ENCODE measurements at places on chromosomes 5 and 9. TPM values are rescaled to one million over a fixed set of nuclear protein-coding genes. Genes with fewer than 3 reads are reported as not detected.

OR13D1 gene
- not detected for total RNA-seq

PKN3 gene
- total RNA-seq, result 16.1 TPM

GMCL2 gene
- not detected for total RNA-seq

IL9 gene
- not detected for total RNA-seq

CNTNAP3B gene
- 2.3 TPM for total RNA-seq

- H3K27me3 ChIP-seq, result no peaks in the 10 kb centered on the region
- H3K27ac ChIP-seq, result no peak overlapping the region
- DNase-seq, result no peak
- no peak overlapping the region for H3K4me3 ChIP-seq
- peaks cover 26% of the 10 kb centered on the region for H3K4me1 ChIP-seq
These were observed 41.2 kb upstream of the SPRY4 start for GRCh38 chr5:142366007-142366406.

- no peak overlapping the region for H3K4me3 ChIP-seq
- no peak for DNase-seq
- no peak overlapping the region for H3K27ac ChIP-seq
- H3K36me3 ChIP-seq, result no peaks in the 10 kb centered on the region
- no peaks in the 10 kb centered on the region for H3K27me3 ChIP-seq
- H3K4me1 ChIP-seq, result peaks cover 12% of the 10 kb centered on the region
These were observed 538.5 kb upstream of the DMAC1 start for GRCh38 chr9:8337834-8338766.

DNA sequence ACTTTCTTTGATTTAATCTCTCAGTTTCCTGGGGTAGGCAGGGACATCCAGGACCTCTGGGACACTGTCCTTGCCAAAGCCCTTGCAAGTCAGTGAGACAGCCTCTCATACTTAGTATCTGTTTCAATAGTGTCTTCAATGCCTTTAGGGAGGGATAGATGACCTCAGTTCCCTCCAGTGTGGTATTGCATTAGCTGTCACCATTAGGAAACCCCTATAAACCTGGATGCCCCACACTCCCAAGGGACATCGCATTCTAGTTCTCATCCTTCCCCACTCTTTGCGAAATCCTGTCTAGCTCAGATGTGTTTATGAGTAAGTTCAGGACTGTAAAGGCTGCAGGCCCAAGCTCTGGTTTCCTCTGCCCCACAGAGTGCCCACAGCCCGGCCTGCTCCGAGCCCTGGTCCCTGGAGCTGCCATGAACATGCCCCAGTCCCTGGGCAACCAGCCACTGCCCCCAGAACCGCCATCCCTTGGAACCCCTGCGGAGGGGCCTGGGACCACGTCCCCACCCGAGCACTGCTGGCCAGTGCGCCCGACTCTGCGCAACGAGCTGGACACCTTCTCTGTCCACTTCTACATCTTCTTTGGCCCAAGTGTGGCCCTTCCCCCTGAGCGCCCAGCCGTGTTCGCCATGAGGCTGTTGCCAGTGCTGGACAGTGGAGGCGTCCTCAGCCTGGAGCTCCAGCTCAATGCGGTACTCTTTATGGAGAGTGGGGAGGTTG lies 13.2 kb downstream of the TMEM8B start:
- H3K36me3 ChIP-seq, result no peaks in the 10 kb centered on the region
- H3K4me3 ChIP-seq, result no peak overlapping the region
- H3K27me3 ChIP-seq, result no peaks in the 10 kb centered on the region
- peaks cover 24% of the 10 kb centered on the region for H3K4me1 ChIP-seq
- no peak overlapping the region for H3K27ac ChIP-seq
- DNase-seq, result no peak

DNA sequence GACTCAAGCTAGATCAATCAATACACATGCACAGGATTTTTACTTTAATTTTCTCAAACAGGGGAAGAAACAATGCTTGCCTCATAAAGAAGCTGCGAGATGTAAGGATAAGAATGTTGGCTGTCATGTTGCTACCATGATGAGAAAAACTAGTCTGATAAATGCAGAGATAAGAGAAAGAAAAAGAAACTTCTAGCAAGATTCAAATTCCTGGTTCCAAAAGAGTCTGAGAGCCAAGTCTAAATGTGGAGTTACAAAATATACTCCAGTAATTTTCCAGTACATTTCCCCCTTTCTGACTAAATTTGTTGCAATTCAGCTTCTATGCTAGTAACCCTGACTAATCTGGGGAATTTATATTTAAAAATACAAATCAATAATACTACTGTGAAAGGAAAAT lies 10.4 kb upstream of the ANXA1 start:
- H3K36me3 ChIP-seq, result no peaks in the 10 kb centered on the region
- H3K27me3 ChIP-seq, result no peaks in the 10 kb centered on the region
- no peak for DNase-seq
- no peak overlapping the region for H3K27ac ChIP-seq

GRCh38 chr5:170493028-170493820 lies 10.6 kb upstream of the KCNIP1 start:
- H3K27ac ChIP-seq, result no peak overlapping the region
- DNase-seq, result no peak
- peaks cover 19% of the 10 kb centered on the region for H3K4me1 ChIP-seq
- H3K4me3 ChIP-seq, result no peak overlapping the region
- no peaks in the 10 kb centered on the region for H3K36me3 ChIP-seq

DNA sequence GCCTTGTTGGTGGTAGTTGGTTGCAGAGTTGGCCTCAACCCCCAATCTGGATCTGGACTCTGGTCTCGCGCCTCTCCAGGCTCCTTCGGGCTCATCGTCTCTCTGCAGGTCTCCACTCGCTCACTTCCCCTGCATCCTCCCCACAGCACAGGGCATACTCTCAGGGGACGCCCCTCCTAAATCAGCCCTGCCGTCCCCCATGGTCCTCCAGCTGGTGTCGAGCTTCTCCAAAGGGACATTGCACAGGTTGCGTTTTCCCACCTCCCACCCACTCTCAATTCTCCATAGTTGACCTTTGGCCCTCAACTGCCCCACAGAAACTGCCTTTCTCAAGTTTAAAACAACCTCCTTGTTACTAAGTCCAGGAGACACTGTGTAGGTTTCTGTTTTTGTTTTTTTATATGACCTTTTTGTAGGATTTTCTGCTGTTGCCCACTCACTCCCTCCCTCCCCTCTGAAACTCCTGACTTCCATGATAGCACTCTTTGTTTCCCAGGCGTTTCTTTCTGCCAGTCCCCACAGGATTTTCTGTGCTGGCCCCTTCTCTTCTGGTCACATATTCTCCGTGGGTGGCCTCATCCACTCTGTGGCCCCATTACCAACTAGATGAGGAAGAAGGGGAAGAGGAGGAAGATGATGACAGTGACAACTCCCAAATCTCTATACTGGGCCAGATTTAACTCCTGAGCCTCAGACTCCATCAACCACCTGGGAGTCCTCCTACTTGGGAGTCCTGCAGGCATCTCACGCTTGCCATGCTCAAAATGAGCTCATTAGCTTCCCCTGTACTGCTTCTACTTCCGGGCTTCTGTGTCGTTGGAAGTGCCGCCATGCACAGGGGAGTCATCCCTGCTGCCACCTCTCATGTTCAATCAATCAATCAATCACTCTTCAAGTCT lies 50.3 kb downstream of the ALG2 start:
- DNase-seq, result no peak
- no peaks in the 10 kb centered on the region for H3K36me3 ChIP-seq
- no peaks in the 10 kb centered on the region for H3K27me3 ChIP-seq
- no peaks in the 10 kb centered on the region for H3K4me1 ChIP-seq

DNA sequence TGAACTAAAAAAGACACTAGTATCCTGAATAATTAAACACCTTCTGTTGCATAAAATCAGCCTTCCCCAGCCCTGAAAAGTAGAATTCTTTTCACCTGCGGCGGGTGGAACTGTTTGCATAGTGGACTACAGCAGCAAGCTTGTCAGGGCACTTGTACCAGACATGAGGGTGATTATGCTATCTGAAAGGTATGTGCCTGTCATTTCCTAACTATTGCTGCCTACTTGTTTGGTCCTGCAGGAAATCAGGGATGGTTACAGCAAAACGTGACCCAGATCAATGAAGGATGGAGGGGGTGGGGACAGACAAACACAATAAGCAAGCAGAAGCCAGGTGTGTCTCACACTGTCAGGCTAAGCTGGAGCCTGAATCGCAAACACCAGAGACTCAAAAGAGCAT lies 385.6 kb downstream of the MLLT3 start:
- H3K4me3 ChIP-seq, result no peak overlapping the region
- no peak for DNase-seq
- H3K27me3 ChIP-seq, result no peaks in the 10 kb centered on the region
- H3K4me1 ChIP-seq, result no peaks in the 10 kb centered on the region
- H3K36me3 ChIP-seq, result no peaks in the 10 kb centered on the region

DNA sequence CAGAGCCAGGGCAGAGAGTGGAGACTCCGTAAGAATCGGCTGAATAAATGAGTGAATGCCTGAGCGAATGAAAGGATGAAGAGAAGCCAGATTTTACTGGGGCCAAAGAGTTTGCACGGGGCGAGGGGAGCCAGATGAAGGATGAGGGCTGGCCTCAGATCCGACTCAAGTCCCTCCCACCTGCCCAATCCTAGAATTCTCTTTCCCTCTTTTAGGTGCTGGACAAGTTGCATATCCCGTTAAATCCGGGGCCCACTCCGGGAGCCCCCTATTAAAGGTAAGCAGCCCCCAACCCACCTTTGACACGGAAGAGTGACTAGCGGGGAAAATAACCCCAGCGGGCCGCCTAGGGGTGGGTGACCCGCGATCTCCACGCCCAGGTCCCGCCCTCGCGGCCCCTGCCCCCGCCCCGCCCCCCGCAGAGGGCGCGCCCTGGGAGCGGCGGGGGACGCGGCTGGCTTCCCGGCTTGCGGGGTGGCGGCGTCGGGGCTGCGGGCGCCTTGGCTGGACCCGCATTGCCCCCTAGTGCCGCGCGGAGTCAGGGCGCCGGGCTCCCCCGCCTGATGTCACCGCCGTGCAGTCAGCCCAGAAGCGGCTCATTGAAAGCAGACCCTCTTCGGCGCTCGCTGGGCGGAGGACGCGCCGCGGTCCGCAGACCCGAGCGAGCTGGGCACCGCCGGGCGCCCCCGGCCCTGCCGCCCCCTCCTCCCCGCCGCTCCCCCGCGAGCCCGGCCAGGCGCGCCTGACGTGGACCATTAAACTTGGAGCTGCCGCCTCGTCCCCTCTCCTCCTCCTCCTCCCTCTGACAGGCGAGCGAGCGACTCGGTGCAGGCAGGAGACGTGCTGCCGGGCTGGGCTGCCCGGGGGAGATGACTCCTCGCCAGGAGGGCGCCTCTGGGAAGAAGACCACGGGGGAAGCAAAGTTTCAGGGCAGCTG lies at the start of gene ADRA1B:
Gene ADRA1B, plus strand, starts transcription at position 579 of the 937 bp plus-strand sequence. CDS start 424 bp downstream, outside the sequence.
- H3K27ac ChIP-seq, result peak within 1 kb of the TSS; percentile 64
- peak; percentile 71 for DNase-seq
- no peaks in the 10 kb centered on the region for H3K36me3 ChIP-seq
- H3K4me1 ChIP-seq, result peaks cover 11% of the 10 kb centered on the region
- H3K4me3 ChIP-seq, result peak within 1 kb of the TSS; percentile 65

DNA sequence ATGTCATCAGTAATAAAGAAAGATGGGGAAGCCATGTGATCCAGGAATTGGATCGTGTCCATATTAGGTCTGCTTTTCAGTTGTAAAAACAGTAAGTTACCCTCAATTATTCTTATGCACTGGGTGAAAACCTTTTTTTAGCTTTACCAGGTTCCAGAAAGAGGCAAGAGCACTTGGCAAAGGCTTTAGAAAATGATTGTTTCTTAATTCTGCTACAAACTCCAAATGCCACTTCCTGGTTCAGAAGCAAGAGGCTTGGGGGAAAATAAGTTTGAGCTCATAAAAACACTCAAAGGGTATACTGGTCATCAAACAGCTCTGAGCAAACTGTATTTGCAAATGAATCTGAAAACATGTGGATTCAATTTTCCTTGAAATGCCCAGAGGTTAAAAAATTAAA lies 615.6 kb downstream of the EBF1 start:
- DNase-seq, result no peak
- peak overlapping the region; percentile 85 for H3K27ac ChIP-seq
- no peaks in the 10 kb centered on the region for H3K27me3 ChIP-seq
- no peak overlapping the region for H3K4me3 ChIP-seq
- peaks cover 6% of the 10 kb centered on the region for H3K4me1 ChIP-seq

All from heart left ventricle (tissue), 16 donors.